ENCODE measurements at places on chromosomes 4 and X.

- no peak for DNase-seq
Observed at GRCh38 chr4:41374490-41374889, 117.8 kb downstream of the UCHL1 start.

GRCh38 chr4:26402458-26402857 is 81.6 kb downstream of the RBPJ start:
- DNase-seq, result no peak

DNA sequence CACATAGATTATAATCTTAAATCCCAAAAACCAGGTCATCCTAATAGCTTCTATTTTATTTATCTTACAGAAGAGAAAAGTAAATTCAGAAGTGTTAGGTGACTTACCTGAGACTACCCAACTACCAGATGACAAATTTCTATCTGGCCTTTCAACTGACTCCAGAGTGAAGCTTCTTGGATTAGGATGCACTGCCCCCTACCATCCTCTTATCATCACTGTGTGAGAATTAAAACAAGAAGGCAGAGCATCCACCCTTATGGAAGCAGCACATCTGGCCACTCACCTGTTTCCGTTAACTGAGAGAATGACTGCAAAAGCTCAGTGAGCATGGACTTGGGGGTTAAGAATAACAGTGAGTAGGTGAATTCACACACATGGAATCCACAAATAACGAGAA is 502.6 kb upstream of the TECRL start:
- DNase-seq, result no peak

- no peak for DNase-seq
Observed at GRCh38 chr4:32884198-32884597, 2164.0 kb downstream of the PCDH7 start.

- no peak for DNase-seq
Observed at GRCh38 chr4:4492161-4492847, 49.5 kb downstream of the STX18 start.

DNA sequence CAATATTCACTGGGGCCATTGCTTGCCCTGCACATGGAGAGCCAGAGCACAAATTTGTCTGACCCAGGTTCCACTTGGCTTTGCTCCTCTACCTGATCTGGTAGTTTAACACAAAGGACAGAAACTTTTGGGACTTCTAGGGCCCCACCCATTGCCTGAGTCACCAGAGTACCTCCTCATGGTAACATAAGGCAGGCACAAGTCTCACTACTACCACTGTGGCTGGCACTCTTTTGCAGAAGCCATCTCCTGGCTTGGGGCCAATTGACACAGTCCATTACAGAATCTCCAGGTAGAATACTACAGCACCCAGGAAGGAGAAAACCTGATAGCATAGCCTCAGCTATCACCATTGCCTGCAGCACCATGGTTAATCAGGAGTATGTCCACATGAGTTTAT is 52.6 kb upstream of the NAP1L2 start:
- no peak for DNase-seq

- peak; percentile 34 for DNase-seq
Observed at GRCh38 chrX:154458116-154458953, at the start of gene PLXNA3. Gene PLXNA3 (plus strand): TSS chrX:154458281. CDS start chrX:154460184, 1,903 bp downstream.

GRCh38 chr4:176824645-176825366 is 32.1 kb upstream of the VEGFC start:
- no peak for DNase-seq

DNA sequence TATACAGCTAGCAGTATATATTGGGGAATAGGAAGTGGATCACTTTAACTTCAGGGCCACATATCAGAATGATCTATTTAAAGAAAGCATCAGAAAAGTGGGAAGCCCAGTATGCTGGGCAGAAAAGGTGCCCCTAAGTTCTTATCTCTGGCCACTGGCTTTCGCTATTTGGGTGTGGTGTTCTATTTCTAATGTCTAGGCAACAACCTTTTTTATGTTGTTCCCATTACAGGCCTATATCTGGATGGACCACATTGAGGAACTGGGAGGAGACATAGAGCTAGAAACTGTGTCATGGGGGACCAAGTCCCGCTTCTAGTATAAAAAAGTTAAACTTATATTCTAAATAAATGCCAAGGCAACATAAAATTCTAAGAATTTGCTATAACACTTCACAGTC is 935.6 kb downstream of the PDHA2 start:
- DNase-seq, result no peak

All from hippocampal formation (tissue), 2 donors.